Stimulated activated CD4-positive, alpha-beta T cell treated with anti-CD3 and anti-CD28 coated beads, Interleukin-4, amount 100 ng/mL, for 48 hours (primary cell): ENCODE measurements at places on chromosomes 3 and 15.

- DNase-seq, result no peak
Measured at GRCh38 chr3:136262559-136262958, 12.4 kb downstream of the PCCB start.

DNA sequence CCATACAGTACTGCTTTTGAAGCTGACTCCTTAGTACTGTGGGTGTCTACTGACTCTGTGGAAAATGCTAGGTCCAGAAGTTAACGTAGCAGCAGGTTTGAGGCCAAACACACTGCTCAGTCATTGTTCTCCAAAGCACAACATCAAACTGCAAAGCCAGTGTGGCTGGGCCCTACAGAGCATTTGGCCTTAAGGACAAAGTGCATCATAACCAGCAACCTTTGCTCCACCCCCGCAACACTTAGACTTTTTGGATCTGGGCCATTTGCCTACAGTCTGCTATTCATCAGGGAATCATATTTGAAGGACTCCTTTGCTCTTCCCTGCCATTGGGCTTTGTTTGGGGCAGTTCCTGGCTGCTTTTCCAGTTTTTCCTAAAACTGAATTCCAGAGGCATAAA is 43.1 kb upstream of the ARL6 start:
- DNase-seq, result no peak

GRCh38 chr3:59512066-59512465 is 462.2 kb upstream of the CFAP20DC start:
- DNase-seq, result no peak

- no peak for DNase-seq
Measured at GRCh38 chr3:78792212-78792611, 975.6 kb downstream of the ROBO1 start.

- DNase-seq, result peak; percentile 65
Measured at GRCh38 chr15:88649286-88649733, 10.5 kb downstream of the ISG20 start.

DNA sequence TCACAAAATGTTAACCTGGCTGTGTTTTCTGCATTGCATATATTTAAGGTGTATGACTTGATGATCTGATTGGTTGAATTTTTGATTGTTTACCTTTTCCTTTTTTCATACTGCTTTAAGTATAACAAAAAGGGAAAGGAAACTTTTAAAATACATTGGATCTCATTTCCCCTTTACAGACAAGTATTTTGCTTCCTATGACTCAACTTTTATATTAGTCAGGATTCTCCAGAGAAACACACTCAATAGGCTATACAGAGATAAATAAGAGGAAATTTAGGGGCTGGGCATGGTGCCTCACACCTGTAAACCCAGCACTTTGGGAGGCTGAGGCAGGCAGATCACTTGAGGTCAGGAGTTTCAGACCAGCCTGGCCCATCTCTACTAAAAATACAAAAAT is 205.8 kb downstream of the TJP1 start:
- no peak for DNase-seq

- no peak for DNase-seq
Measured at GRCh38 chr3:100105501-100105900, 8.8 kb downstream of the FILIP1L start.

DNA sequence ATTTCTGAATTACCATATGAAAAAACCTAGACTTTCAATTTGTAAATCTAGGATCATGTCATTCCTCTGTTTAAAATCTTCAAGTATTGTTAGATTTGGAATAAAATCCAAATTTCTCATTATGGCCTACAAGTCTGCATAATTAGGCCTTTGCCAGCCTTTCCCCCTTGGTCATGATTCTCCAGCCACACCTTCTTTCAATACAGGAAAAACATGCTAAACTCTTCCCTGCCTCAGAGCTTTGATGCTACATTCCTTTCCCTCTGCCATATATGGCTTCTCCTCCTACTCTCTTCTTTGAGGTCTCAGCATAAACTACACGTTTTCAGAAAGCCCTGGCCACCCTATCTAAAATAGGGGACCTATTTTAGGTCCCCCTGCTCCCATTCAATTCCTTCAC is 48.5 kb downstream of the TM6SF1 start:
- DNase-seq, result no peak

DNA sequence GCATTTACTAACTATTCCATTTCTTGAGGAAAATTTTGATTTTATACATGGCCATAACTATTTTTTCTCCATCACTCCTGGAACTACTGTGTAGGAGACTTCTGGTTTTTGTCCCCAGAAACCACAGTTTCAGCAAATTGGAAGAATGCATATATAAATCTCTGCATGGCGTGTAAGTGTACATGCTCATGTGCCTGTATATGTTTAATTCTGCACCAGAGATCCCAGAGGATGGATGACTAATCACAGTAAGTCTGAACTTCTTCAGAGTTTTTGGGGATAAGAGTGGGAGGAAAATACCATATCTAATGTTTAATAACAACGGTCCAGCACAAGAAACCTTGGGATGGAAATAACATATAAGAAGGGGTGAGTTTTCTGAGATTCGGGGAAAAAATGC is 10.9 kb upstream of the COL6A6 start:
- no peak for DNase-seq

GRCh38 chr3:118742760-118743159 is 291.9 kb downstream of the IGSF11 start:
- DNase-seq, result no peak

DNA sequence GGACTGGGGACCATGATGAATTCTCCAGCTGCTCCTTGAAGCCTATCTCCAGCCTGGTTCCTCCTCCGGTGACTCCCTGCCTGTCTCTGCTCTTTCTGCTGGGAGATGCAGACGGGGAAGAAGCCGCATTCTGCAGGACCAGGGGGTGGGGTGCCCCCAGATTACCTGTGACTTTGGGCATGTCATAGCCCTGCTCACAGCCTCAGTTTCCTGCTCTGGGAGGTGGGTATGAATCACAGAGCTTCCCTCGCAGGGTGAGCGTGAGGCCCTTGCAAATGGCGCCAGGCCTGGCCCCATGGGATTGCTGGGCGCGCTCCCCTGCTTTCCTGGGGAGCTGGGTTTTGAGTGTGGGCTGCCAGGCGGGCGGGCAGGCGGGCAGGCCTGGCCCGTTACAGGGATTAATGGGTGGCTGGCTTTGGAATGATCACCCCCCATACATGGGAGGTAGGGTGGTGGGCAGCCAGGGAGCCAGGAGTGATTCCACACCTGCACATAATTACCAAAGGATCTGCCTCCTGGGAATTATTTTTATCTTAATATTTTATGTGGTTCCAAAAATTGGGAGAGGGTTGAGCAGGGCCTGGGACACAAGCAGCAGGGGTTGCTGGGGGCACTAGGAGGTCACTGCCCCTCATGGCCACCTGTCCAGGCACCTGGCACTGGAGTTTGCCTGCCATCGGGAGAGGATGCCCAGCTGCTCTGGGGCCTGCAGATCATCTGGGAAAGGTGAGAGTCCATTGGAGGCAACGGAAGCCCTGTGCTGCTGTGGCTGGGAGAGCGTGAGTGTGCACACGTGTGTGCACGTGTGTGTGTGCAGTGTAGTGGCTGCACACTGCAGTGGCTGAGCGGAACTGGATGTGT is 106.8 kb downstream of the WNT7A start:
- no peak for DNase-seq

GRCh38 chr3:190116551-190117067 is 4.1 kb downstream of the P3H2 start:
- DNase-seq, result no peak

DNA sequence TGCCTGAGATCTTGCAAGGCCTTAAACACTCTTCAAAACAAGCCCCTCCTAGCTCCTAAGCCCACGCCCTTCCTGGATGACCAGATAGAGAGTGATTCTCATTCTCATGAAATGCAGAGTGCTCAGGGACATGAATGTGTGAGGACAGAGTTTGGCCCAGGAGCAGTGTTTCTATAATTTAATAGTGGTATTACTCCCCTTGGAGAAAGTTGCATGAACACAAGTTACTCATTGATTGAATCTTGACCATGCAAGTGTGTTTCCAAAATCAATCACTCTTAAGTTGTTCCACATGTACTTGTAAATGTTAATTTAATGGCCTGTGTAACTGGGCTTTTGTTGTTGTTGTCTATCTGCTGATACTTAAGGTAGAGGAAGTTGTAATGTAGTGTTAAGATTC is 181.6 kb downstream of the ADAMTSL3 start:
- DNase-seq, result no peak

GRCh38 chr15:67945951-67946700 is 106.3 kb upstream of the RNU6-1 start:
- DNase-seq, result no peak

GRCh38 chr3:172038798-172039435 is 461 bp upstream of the FNDC3B start:
- no peak for DNase-seq

DNA sequence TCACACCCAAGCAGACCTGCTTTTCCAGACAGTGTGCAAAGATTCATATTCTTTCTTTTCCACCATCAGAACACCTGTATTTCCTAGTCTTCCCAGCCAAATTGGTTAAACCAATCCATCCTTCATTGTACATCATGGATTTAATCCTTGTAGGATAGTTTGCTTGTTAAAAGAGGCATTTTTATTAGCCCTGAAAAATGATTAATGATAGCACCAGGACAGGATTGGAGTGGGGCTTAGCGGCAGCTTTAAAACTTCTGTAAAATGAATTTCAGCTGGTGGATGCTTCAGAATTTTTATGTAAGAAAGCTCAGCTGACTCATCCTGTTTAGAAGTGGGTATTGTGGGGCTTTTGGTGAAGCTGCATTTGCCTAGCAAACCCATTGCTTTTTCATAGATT is 36.1 kb upstream of the ARHGEF26 start:
- no peak for DNase-seq

- no peak for DNase-seq
Measured at GRCh38 chr15:66952756-66953522, 112.5 kb upstream of the SMAD3 start.

- DNase-seq, result no peak
Measured at GRCh38 chr3:183540501-183541234, 14.8 kb downstream of the KLHL6 start.

DNA sequence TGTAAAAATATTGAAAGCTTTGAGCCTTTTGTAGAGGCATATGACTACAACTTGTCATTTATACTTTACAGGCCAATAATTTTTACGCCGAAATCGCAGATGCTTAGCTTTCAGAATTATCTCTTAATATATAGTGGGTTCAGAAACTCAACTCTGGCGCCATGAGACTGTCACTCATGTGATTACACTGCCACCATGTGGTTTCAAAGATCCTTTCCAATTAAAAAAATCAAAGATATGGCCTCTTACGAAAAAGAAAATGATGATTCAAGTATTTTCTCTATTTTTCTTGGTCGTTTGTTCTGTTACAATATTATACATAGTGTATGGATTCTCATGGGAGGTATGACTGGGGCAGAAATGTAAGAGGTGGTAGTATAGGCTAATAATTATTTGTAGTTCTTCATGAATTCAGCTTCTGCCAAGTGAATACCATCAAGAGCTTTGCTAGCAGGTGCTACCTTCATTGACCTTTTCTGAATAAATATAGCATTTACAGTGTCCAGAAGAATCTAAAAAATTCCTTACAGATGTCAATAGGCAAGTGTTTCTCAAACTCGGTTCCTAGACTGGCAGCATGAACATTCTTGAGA is 751.7 kb upstream of the GOLIM4 start:
- no peak for DNase-seq

- DNase-seq, result no peak
Measured at GRCh38 chr3:179279837-179280236, 28.9 kb upstream of the KCNMB3 start.

DNA sequence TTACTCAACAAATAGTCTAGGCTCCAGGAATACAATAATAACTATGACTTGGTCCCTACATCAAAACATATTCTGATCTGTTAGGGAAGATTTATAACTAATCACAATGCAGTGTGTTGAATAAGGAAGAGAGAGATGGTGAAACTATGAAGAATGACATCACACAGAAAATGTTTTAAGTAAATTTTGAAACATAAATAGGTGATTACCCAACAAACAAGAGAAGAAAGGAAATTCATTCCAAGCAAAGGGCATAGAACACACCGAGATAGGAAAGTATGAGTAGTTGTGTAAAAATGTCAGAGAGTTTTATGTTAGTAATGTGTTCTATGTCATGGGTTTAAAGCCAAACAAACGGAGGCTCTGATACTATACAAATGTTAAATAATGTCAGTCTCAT is 13.4 kb downstream of the SEC62 start:
- DNase-seq, result no peak

GRCh38 chr3:124652009-124652408 is 78.2 kb upstream of the UMPS start:
- no peak for DNase-seq

- no peak for DNase-seq
Measured at GRCh38 chr3:173825730-173826129, 428.2 kb downstream of the NLGN1 start.

GRCh38 chr3:158491968-158492367 is 79.0 kb upstream of the MLF1 start:
- DNase-seq, result no peak

GRCh38 chr3:11126653-11127052 is 27.6 kb upstream of the HRH1 start:
- no peak for DNase-seq

DNA sequence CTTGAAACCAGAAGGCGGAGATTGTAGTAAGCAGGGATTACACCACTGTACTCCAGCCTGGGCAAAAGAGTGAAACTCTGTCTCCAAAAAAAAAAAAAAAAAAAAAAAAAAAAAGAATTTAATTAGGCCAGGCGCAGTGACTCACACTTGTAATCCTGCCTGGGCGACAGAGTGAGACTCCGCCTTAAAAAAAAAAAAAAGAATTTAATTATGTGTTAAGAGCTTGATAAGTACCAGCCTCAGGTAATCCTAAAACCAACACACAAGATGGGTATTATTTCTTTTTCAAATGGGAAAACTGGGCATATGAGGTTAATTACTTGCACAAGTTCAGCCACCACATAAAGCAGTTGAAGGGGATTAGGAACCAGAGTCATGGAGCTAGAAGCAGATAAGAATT is 49.0 kb downstream of the PBRM1 start:
- no peak for DNase-seq

GRCh38 chr3:107983247-107983646 is 107.6 kb downstream of the CD47 start:
- no peak for DNase-seq

DNA sequence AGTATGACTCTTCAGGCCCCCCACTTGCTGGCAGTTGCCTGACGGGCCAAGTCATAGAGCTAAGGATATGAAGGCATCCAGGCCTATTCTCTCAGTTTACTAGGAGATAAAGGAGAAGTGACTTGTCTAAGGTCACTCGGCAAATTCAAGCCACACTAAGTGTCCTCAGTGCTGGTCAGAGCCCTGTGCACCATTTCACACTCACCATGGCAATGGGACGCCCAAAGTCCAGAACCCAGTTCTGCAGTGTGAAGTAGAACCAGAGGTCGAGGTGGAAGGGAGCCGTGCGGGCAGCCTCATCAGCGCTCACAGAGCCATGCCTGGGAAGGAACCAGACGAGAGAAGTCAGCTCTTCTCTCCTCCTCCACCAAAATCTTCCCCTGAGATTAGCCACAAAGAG is 11.2 kb downstream of the CLN6 start:
- no peak for DNase-seq

DNA sequence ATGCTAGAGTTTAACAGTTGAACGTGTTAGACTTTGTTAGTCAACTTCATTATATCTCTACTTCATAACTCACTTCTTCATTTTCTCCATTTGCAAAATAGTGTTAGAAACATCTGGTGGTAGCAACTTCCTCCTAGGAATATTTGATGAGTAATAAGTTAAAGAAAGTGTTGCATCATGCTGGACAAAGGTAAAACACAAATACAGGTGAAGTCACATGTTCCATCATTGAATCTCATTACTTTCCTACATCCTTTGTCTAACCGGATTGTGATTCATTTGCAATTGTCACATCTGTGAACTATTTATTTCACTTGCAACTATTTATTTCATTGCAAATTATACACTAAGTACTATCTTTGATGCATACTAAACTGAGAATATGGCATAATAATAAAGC is 186.5 kb downstream of the TUSC7 start:
- DNase-seq, result no peak
